Tibial artery (tissue), 4 donors: ENCODE measurements at places on chromosomes 3 and 15.

- no peaks in the 10 kb centered on the region for H3K4me1 ChIP-seq
- H3K36me3 ChIP-seq, result no peaks in the 10 kb centered on the region
- H3K27me3 ChIP-seq, result no peaks in the 10 kb centered on the region
- no peak overlapping the region for H3K4me3 ChIP-seq
- no peak for DNase-seq
Measured at GRCh38 chr3:41033956-41034519, 165.3 kb upstream of the CTNNB1 start.

- no peak for DNase-seq
- H3K27me3 ChIP-seq, result no peaks in the 10 kb centered on the region
- peak overlapping the region; percentile 76 for H3K27ac ChIP-seq
- no peaks in the 10 kb centered on the region for H3K36me3 ChIP-seq
Measured at GRCh38 chr3:42067326-42067725, 23.8 kb upstream of the TRAK1 start.

DNA sequence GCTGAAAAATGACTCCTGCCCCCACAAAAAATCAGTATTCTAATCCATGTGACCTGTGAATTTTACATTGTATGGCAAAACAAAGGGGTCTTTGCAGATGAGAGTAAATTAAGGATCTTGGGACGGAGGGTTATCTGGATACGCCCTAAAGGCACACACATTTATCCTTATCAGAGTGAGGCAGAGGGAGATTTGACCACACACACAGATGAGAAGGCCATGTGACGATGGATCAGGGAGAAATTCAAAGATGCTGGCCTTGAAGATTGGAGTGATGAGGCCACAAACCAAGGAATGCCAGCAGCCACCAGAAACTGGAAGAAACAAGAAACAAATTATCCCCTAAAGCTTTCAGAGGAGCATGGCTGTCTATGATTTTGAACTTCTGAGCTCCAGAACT is 288.5 kb downstream of the XXYLT1 start:
- H3K36me3 ChIP-seq, result no peaks in the 10 kb centered on the region
- DNase-seq, result no peak
- H3K27me3 ChIP-seq, result no peaks in the 10 kb centered on the region
- no peak overlapping the region for H3K4me3 ChIP-seq
- H3K4me1 ChIP-seq, result no peaks in the 10 kb centered on the region

DNA sequence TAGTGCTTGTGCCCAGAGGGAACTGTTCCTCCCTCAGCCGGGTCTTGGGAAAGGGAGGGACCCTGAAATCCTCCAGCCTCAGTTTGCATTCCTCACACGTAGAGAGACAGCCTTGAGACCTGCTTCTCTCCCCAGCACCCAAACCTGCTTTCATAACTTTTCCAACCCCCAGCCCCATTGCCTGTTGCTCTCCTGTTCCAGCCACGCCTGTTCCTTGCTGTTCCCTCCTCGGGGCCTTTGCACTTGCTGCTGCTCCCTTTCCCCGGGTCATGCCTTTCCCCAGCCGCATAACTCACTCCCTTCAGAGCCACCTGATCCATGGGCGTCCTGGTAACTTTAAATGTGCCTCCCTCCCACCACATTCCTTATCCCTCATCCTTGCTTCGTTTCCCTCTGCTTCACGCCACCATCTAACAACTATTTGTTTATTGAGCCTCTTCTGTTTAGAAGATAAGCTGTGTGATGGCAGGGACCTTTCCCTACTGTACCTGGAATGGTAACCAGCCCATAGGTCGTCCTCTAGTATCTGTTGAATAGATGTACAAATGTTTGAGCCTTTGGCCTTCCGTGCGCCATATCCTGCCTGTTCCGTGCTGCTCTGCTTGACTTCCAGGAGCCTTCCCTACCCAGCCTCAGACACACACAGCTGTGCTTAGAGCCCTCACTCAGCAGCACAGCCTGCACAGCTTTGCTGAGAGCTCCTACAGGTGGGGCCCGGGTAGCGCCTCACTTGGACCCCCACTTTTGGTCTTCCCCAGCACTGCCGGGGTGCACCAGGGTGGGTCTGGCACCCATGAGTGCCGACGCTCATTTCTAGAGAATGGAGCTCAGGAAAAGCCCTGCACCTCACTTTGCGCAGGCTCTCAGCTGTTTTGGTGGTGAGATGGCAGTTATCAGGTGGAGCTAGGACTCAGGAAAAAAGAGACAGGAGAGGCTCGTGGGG is 60.2 kb downstream of the SCN5A start:
- peaks cover 5% of the 10 kb centered on the region for H3K36me3 ChIP-seq
- no peak overlapping the region for H3K4me3 ChIP-seq
- H3K27me3 ChIP-seq, result no peaks in the 10 kb centered on the region

DNA sequence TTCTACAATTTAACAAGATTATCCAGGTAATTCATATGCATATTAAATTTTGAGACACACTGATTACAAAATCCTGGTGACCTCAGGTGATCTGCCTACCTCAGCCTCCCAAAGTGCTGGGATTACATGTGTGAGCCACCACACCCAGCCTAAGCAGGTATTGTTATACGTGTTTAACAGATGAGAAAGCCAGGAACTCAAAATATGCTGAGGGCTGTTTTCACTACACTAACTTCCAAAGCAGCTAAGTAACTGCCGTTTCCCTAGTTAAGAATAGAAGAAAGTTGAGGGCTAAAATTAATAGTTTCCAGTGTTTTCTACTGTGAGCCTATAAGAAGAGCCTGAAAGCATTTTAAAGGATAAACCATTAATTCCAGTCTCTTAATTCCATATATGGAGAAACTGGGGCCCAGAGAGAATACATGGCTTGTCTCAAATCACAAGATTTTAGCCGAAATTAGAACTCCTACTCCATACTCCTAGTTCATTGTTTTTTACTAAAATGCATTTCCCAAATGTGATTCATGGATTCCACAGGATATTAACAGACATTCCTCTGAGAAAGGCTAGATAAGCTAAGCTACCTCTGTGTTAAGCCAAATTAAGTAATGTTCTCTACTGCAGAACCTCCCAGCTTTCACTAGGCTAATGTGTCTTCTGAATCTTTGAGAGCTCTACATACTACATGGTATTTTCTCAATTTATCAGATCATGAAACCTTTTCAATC is 17.0 kb upstream of the AVEN start:
- no peak overlapping the region for H3K4me3 ChIP-seq
- DNase-seq, result no peak
- no peaks in the 10 kb centered on the region for H3K36me3 ChIP-seq
- peak overlapping the region; percentile 75 for H3K27ac ChIP-seq
- H3K27me3 ChIP-seq, result no peaks in the 10 kb centered on the region
- peaks cover 23% of the 10 kb centered on the region for H3K4me1 ChIP-seq

DNA sequence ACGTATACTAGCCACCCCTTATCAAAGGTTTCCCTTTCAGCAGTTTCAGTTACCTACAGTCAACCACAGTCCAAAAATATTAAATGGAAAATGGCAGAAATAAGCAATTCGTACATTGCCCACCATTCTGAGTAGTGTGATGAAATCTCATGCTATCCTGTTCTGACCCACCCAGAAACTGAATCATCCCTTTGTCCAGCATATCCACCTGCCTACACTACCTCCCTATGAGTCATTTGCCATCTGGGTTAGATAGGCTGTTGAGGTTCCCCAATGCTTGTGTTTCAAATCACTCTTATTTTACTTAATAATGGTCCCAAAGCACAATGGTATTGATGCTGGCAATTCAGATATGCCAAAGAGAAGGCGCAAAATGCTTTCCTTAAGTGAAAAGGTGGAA is 15.3 kb upstream of the PHC3 start:
- no peaks in the 10 kb centered on the region for H3K4me1 ChIP-seq
- no peak for DNase-seq
- no peaks in the 10 kb centered on the region for H3K27me3 ChIP-seq
- H3K36me3 ChIP-seq, result no peaks in the 10 kb centered on the region
- H3K4me3 ChIP-seq, result no peak overlapping the region
- H3K27ac ChIP-seq, result no peak overlapping the region

GRCh38 chr3:151909681-151910405 is 36.4 kb downstream of the SUCNR1 start:
- H3K27me3 ChIP-seq, result no peaks in the 10 kb centered on the region
- H3K36me3 ChIP-seq, result no peaks in the 10 kb centered on the region
- no peak overlapping the region for H3K27ac ChIP-seq
- no peak overlapping the region for H3K4me3 ChIP-seq

DNA sequence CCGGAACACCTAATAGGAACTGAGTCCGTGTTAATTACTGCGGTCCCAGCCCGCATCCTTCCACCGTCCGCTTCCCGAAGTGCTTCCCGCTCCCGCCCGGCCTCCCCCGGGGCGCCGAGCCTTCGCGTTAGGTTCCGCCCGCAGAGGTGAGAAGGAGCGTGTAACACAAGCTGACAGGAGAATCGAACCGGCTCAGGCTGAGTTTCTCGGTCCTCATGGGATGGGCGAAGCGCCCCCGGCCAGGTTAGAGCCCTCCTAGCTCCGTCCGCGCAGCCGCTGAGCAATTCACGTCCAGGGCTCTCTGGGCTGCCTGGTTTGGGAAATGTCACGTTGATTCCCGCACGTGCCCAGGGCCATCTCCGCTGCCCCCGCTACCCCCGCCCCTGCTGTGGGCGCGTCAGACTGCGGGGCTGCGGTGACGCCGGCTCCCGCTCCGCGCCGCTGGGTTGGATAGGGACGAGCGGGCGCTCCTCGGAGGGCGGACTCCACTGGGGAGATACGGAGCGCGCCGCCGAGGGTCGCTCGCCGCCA is 954 bp downstream of the CLDN11 start:
- no peaks in the 10 kb centered on the region for H3K27me3 ChIP-seq
- H3K4me1 ChIP-seq, result peaks cover 3% of the 10 kb centered on the region
- no peak for DNase-seq
- peak overlapping the region; percentile 44 for H3K4me3 ChIP-seq
- H3K36me3 ChIP-seq, result peaks cover 4% of the 10 kb centered on the region

DNA sequence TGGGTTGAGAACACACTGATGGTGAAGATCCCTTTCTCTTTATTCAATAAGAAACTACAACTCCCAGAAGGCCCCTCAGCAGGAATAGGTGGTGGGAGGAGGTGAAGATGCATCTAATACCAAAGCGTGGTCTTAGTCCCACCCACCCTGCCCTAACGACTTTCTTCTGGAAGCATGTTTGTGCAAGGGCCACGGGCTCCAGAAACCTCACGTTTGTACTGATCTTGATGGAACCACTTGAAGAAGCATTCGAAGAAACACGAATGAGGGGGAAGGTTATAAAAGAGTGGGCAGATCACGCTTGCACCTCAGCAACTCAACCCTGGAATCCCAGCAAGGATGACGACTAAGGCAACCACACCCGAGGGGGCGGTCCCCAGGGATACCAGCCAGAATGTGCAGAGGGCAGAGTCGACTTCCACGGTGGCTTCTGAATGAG is 10.6 kb upstream of the SLC25A36 start:
- no peak for DNase-seq
- H3K27me3 ChIP-seq, result peaks cover 9% of the 10 kb centered on the region
- H3K4me1 ChIP-seq, result no peaks in the 10 kb centered on the region

- H3K4me1 ChIP-seq, result peaks cover 7% of the 10 kb centered on the region
- no peak for DNase-seq
- H3K36me3 ChIP-seq, result peaks cover 73% of the 10 kb centered on the region
Measured at GRCh38 chr3:127030508-127031412, 47.8 kb downstream of the PLXNA1 start.

DNA sequence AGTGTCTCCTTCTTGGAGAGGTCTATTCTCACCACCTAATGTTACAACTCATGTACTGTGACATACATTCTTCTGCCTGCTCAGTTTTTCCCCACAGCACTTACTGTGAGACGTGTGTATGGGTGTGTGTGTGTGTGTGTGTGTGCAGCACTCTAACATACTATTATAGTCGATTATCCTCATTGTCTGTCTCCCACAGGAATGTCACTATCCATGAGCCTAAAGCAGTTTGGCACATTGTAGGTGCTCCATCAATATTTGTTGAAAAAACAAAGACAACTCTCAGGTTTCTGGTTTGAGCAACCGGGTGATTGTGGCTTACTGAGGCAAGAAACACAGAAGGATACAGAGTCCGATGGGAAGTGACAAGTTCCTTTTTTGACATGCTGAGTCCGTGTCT is 8.6 kb upstream of the ZNF148 start:
- no peak overlapping the region for H3K27ac ChIP-seq
- H3K27me3 ChIP-seq, result no peaks in the 10 kb centered on the region
- no peaks in the 10 kb centered on the region for H3K4me1 ChIP-seq
- no peaks in the 10 kb centered on the region for H3K36me3 ChIP-seq
- H3K4me3 ChIP-seq, result no peak overlapping the region

- H3K36me3 ChIP-seq, result peaks cover 20% of the 10 kb centered on the region
- peak overlapping the region; percentile 87 for H3K4me3 ChIP-seq
- H3K4me1 ChIP-seq, result peaks cover 50% of the 10 kb centered on the region
- H3K27ac ChIP-seq, result peak overlapping the region; percentile 98
- no peaks in the 10 kb centered on the region for H3K27me3 ChIP-seq
- DNase-seq, result peak; percentile 60
Measured at GRCh38 chr3:156675830-156676767, 1.7 kb downstream of the TIPARP start.

DNA sequence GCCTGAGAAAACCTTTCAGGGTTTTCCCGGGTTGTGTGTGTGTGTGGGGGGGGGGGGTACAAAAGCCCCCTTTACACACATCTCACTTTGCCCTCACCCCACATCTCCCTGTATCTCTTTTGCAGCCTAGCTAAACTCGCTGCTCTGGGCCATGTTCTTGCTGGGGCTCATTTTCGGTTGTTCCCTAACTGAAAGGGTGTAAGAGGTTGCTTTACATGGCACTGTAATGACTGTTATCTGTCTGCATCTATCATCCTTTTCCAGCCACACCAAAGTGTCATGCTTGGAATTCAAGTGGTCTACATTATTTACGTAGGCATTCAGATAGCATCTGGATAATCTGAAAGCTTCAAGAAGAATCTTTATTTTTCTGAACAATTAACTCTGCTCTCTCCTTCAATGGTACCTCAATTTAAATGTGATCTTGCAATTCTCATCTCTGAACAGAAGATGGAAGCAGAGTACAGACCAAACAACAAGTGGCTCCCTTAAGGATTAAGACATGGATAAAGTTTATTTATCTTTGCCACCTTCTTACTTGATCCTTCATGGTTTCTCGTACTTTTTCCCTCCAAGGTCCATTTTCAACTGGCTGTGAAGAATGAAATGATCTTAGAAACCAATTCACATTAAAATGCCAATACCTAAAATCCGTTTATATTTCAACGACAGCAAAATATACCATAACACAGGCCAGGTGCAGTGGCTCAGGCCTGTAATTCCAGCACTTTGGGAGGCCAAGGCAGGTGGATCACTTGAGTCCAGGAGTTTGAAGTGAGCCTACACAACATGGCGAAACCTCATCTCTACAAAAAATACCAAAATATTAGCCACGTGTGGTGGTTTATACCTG is 34.9 kb downstream of the DCLK3 start:
- H3K4me1 ChIP-seq, result no peaks in the 10 kb centered on the region
- no peak for DNase-seq
- H3K4me3 ChIP-seq, result no peak overlapping the region
- H3K36me3 ChIP-seq, result no peaks in the 10 kb centered on the region
- H3K27me3 ChIP-seq, result peaks cover 3% of the 10 kb centered on the region
- no peak overlapping the region for H3K27ac ChIP-seq

DNA sequence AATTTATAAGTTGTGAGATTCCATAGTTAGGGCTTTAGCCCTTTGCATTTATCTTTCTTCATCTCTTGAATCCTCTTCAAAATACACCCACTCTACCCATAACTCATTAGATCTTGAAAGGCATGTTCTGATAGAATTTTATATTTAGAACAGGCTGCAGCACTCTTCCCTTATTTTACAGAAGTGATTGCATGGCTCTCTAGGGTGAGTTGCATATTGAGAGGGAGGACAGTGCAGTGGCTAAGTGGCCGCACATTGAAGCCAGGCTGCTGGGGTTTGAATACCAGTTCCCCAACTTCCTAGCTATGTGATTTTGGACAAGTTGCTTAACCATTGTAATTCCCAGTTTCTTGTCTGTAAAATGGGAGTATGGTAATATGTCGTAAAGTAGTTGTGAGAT is 2.5 kb downstream of the CD86 start:
- no peak overlapping the region for H3K27ac ChIP-seq
- DNase-seq, result no peak
- no peaks in the 10 kb centered on the region for H3K36me3 ChIP-seq
- H3K27me3 ChIP-seq, result no peaks in the 10 kb centered on the region
